ENCODE measurements at places on chromosomes 2 and 18.

DNA sequence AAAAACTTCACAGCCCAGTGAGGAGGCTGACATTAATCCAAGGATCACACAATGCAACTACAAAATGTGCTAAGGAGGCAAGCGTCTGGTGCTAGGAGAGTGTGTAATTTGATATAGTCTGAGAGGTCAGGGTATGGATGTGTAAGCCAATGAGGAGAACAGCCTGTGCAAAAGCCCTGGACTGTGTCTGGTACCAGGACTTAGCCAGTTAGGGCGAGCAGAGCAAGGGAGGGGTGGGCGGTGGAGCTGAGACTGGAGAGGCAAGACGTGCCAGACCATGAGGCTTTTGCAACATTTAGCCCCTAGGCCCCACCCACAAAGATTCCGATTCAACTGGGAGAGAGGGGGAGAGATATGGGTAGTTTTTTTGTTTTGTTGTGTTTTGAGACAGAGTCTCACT lies 33.5 kb upstream of the SPRED2 start:
- DNase-seq, result no peak

DNA sequence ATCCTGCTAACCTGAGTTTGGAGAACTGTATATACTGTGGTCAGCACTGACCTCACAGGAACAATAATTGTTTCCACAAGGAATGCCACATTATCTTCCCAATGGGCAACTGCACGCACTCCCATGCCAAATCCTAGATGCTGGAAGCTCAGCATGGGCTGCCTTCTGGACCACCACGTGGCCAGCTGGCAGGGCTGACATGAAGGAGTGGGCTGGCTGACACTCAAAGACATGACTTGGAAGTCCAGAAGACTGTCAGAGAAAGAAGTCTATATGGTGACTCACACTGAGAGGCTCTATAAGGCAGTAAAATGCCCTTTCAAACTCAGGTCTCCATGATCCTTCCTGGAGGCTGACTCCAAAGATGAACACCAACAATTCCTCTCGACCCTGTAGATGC lies 98.4 kb upstream of the RNF152 start:
- no peak for DNase-seq

GRCh38 chr2:211401328-211401727 lies 844.9 kb downstream of the CPS1 start:
- DNase-seq, result no peak

GRCh38 chr2:157895531-157895930 lies 19.4 kb upstream of the ACVR1 start:
- DNase-seq, result no peak

DNA sequence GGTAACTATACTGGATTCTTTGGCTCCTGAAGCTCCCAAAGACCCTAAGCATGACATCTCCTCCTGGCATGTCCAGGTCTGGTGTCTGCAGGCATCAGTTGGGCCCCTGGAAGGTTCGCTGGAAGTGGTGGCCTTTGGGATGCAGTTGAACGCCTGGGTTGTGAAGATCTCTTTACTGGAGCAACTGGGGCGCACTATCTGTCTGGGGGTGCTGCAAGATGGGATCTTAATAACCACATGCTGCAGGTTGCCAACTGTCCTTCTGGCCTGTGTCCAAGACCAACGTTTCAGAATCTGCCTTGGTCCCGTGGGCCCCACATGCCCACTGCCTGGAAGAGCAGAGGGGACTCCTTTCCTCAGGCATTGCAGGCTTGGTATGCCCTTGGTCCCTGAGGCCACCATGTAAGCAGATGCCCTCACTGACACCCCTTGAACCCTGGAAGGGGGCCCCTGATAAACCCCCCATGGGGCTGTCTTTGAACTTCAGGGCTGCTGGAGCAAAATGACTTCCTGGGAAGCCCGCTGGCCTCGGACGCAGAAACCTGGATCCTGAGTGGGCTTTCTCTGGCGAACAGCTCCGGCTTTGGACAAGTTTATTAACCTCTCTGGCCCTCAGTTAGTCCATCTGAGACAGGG lies 101.9 kb downstream of the TWIST2 start:
- no peak for DNase-seq

GRCh38 chr2:118864207-118864606 lies 16.8 kb upstream of the EN1 start:
- no peak for DNase-seq

GRCh38 chr18:9839853-9840252 lies 45.9 kb upstream of the TXNDC2 start:
- DNase-seq, result no peak

DNA sequence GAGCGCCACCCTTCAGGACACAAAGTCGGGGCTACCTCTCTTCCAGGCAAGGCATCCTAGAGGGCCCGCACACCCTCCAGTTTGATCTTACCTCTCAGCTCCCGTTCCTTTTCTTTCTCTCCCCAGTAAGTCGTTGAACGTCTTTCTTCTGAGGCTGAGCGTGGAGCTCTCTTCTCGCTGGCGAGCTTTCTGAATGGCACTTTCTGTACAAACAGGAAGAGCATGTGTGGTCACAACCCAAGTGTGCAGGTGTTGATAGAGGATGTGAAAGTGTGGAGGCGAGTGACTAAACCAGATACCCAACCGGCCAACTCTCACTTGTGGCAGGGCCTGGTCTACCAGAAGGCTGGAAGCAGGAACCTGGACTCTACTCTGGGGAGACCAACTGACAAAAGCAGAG lies at the start of gene AFF3:
AFF3 (minus strand) TSS at position 198 of the 400 bp plus-strand sequence. CDS start 38,136 bp downstream, outside the sequence.
- DNase-seq, result peak; percentile 22

- no peak for DNase-seq
These were observed 135.3 kb upstream of the SH3BP4 start for GRCh38 chr2:234816491-234816890.

- DNase-seq, result no peak
These were observed 53.4 kb downstream of the TCF4 start for GRCh38 chr18:55534547-55534946.

- DNase-seq, result no peak
These were observed 42.4 kb upstream of the PSMD14 start for GRCh38 chr2:161265874-161266273.

GRCh38 chr2:239365071-239365781 lies 35.6 kb downstream of the HDAC4 start:
- DNase-seq, result no peak

DNA sequence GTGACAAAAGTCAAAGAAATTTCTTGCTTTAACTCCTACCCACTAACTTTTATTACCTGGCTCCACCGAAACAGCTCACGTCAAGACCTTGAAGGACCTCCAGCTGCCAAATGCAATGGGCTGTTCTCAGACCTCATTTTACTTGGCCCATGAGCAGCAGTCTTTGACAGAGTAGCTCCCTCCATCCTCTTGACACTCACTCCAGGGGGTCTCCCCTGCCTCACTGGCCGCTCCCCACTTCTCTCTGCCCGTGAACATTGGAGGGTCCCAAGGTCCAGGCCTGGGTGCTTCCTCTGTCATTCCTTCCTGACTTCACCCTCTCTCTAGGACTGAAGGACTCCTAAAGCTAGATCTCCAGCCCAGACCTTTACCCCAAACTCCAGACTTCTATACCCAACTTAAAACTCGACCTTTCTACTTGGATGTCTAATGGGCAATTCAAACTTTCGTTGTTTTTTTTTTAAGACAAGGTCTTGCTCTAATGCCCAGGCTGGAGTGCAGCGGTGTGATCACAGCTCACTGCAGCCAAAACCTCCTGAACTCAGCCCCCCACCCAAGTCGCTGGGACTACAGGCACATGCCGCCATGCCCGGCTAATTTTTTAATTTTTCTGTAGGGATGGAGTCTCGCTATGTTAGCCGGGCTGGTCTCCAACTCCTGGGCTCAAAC lies 92.9 kb upstream of the ST3GAL5 start:
- DNase-seq, result no peak

DNA sequence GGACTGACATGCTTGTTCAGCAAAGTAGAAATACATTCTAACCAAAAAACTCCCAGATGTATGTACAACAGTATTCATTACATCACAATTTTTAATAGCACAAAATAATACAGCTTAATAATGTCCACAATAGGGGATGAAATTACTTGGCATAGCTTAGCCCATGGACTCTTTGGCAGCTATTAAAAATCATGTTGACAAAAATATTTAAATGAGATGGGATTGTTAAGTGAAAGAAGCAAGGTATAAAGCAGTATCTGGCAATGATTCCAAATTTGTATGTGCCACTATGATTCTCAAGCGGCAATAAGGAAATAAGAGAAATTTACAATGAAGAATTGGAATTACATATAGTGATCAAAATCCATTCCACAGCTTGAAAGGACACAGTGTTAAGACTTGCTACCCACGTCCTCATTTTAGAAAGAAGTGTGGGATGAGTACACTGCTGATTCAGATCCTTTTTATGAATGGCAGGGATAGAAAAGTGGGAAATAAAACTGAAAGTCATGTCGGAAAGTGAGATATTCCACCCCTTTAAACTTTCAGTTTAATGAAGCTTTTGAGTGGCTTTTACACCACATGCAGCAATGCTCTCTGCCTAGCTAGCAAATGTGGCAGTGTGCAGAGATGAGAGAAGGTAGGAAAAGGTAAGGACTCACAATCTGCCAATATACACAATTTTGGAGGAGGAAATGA lies 2.4 kb downstream of the GAREM1 start:
- DNase-seq, result no peak

DNA sequence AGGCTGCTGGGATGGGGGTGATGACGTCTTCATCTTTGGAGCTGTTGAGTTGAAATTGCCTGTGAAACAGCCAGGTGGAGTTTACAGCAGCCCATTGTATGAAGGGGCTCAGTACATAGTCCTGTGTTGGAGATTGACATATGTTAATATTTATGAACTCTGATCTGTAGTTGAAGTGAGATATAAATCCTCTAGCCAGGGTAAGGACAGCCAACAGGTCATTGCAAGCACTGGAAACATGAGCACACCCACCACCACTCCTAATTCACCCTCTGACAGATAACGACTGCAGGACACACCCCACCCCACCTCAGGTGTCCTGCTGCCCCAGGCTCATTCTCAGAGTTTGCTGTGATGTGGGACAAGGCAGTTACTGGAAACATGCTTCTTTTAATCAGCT lies 112.4 kb upstream of the TRIB2 start:
- no peak for DNase-seq

DNA sequence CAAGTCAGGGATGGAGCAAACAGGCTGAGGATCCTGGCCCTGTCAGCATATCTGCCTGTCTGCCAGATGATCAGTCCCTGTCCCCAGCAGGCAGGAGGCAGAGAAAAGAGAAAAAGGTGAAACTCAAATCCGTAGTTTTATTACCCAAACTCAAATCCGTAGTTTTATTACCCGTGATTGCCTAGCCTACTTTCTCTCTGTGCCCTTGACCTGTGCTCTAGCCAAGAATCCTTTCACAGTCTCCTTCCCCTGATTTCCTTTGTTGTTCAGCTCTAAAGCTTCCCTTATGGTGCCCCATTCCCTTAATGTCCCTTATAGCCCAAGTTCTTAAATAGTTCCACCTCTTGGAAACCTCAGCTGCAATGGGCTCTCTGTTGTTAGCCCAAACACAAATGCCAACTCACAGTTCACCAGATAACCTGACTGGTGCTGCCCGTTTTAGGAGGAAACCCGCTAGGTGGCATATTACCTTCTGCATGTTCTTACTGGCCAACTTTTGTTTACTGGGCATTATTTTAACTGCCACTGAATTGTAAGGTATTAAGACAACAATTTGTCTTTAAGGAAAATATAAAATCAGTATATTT lies 125.7 kb upstream of the FZD5 start:
- no peak for DNase-seq

DNA sequence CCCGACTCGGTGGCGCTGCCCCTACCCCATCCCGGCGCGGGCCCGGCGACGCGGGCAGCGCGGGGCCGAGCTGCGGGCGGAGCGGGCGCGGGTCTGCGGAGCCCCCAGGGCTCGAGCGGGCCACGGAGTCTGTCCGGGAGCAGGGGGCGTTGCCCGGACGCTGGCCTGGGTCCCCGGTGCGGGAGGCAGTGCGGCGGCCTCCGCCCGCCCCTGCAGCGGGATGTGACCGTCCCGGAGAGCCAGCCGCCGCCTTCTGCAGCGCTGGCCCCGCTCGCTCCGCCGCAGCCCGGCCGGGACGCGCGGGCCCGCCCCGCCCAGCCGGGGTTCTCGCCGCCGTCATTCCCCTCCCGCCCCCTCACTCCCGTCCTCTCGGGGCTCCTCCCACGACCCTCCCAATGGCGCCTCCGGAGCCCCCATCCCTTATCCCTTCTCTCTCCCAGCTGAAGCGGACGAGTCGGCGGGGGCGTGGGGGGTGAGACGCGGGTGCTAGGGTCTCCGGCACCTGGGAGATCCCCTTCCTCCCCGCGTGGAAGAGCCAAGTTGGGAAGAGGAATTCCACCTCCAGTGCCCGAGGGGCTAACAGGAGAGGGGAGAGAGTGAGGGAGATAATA lies at the start of gene FNDC4:
FNDC4 (minus strand) TSS at position 257 of the 611 bp plus-strand sequence. CDS start 521 bp downstream, outside the sequence.
- peak; percentile 44 for DNase-seq

DNA sequence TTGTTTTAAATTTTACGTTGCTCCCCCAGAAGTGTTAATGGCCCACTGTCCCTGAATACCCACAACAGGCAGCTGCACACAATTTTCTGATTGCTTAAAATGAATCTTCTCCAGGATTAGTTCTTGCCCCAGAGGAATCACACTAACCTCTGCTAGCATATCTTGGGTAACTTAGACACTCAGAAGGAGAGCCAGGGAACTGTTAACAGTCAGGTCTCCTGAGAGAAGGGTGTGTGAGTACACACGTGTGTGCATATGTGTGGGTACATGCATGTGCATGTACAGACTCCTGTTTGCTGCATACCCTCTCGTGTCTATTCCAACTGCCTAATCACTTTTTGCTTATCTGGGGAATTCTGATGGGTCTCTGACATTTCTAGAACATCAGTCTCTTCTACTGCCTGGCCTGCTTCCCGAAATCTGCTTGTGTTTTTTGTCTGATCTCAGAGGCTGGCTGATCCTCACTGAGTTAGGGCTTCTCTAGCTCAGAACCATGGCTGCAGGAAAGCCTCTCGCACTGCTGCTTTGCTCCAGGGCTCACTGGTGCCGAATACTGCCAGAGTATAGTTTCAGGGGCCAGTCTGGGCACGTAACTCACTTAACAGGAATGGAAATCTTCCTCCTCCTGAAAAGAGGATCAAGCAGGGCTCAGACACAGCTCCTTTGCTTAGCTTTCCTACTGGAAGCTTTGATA lies 62.8 kb downstream of the PRELID3A start:
- DNase-seq, result no peak

- no peak for DNase-seq
These were observed 443.7 kb upstream of the SPRED2 start for GRCh38 chr2:65876114-65876513.

- DNase-seq, result no peak
These were observed 68.7 kb upstream of the HPCAL1 start for GRCh38 chr2:10234013-10234306.

DNA sequence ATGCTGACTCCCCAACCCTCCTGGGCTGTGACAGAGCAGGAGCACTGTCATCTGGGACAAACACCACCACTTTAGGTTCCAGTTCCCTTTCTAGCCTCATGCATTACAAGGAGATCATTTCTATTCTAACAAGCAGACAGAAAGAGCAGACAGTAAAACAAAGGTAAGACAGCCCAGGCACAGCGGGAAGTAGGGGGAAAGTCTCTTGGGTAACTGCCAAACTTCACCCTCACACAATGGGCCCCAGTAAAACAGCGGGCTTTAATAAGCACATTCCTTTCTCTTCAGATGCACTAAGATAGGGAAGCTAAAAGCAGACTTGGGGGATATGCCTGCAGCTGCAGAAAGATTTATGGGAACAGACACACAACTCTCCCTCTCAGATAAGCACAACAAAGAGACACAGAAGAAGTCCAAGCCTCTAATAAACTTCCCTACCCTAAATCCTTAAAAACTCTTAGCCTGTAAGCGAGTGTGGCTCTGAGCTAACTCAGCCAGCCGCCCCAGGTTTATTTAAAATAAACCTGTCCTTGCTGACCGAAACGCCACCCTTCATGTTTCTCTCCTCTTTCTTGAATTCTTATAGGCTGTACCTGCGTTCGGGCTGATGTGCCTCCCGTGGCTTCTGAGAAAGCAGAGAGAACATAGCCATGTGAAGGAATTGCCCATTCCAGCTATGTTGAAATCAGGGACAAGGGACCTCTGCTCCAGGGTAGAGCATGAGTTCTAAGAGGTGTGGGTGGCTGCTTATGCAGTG lies 726.8 kb upstream of the DDX18 start:
- DNase-seq, result no peak
